Transverse colon (tissue), 4 donors: ENCODE measurements at places on chromosomes 11 and 22. TPM values are rescaled to one million over a fixed set of nuclear protein-coding genes. Genes with fewer than 3 reads are reported as not detected.

The MFNG gene
- 13.4 TPM for total RNA-seq

The PGA3 gene
- total RNA-seq, result 20.1 TPM

DNA sequence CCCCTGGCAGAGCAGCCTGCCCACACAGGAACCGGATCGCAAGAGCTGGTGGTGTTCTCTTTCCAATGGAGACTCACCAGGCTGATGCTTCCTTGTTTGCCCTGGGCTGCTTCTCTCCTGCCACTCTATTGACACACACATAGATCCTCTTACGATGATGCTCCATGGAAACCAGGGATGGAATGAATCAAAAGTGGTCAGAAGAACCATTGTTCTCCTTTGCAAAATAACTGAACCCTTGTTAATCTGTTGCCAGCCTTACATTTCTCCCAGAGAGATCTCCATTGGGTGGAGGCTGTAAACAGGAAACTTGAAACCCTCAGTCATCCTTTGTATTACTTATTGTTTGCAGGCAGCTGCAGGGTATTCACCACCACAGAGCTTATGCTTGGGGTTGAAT lies 24.6 kb upstream of the LDLRAD3 start:
- DNase-seq, result no peak
- no peak overlapping the region for H3K27ac ChIP-seq
- no peak overlapping the region for H3K4me3 ChIP-seq
- H3K27me3 ChIP-seq, result peaks cover 7% of the 10 kb centered on the region
- H3K4me1 ChIP-seq, result no peaks in the 10 kb centered on the region
- H3K36me3 ChIP-seq, result no peaks in the 10 kb centered on the region

DNA sequence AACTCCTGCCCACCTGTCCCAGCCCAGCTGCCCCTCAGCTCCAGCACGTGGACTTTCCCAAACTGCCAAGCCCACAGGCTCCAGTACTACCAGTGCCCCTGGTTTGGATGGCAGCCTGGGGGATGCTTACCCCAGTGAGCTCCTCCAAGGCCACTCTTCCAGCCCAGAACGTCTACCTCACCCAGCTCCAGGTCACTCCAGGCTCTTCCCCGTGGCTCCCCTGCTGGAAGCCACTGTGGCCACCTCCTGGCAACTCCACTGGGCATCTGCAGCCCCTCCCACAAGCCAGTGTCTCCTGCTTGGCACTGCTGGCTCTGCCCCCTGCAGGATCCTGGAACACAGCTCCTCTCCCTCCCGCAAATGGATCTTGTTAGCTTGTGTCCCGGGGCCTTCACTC lies 29.3 kb downstream of the LMO1 start:
- no peak for DNase-seq
- H3K4me1 ChIP-seq, result peaks cover 1% of the 10 kb centered on the region
- no peak overlapping the region for H3K4me3 ChIP-seq
- H3K27me3 ChIP-seq, result no peaks in the 10 kb centered on the region
- H3K27ac ChIP-seq, result no peak overlapping the region

DNA sequence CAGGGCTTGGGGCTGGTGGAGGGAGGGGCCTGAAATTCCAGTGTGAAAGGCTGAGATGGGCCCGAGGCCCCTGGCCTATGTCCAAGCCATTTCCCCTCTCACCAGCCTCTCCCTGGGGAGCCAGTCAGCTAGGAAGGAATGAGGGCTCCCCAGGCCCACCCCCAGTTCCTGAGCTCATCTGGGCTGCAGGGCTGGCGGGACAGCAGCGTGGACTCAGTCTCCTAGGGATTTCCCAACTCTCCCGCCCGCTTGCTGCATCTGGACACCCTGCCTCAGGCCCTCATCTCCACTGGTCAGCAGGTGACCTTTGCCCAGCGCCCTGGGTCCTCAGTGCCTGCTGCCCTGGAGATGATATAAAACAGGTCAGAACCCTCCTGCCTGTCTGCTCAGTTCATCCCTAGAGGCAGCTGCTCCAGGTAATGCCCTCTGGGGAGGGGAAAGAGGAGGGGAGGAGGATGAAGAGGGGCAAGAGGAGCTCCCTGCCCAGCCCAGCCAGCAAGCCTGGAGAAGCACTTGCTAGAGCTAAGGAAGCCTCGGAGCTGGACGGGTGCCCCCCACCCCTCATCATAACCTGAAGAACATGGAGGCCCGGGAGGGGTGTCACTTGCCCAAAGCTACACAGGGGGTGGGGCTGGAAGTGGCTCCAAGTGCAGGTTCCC lies at the start of gene APOC3:
Gene APOC3, plus strand, starts transcription at position 383 of the 659 bp plus-strand sequence. CDS start 676 bp downstream, outside the sequence.
- H3K27me3 ChIP-seq, result no peaks in the 10 kb centered on the region
- H3K4me3 ChIP-seq, result no peak within 1 kb of the TSS
- DNase-seq, result no peak
- no peaks in the 10 kb centered on the region for H3K4me1 ChIP-seq
- H3K27ac ChIP-seq, result no peak within 1 kb of the TSS
- no peaks in the 10 kb centered on the region for H3K36me3 ChIP-seq

DNA sequence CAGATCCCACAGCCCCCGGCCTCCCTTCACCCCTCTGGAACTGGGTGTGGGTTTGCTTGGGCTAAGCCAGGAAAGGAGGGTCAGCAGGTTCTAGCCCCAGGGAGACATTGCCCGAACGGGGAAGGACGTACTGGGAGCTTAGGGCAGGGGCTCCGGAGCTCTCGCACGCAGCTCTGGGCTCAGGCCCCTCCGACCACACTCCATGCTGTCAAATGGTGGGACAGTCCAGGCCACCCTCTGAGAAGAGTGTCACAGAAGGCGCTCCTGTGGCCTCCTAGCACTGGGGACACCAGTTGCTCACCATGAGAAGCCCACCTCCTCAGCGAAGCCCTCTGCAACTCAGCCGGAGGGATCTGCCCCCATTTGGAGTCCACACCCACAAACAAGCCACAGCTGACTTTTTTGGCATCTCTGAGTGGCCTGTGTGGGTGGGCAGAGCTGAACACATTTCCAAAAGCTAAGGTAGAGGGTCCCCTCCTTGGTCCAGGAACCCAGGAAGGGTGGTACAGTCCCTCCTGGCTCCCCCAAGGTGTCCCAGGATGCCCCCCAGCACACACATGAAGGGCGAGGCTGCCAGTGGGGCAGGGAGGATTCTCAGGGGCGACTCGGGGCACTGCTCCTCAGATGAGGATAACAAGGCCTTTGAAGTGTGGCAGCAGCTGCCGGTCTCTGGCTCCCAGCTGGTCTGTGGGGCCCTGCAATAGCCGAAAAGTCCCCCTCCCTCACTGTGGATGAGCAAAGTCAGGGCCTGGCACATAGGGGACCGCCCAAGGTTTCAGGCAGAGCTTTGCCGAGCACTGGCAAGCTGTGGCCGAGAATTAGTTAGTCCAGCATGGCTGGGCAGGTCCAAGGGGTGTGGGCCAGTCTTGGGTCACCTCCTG lies 13.0 kb upstream of the TEF start:
- peak overlapping the region; percentile 71 for H3K27ac ChIP-seq
- peaks cover 6% of the 10 kb centered on the region for H3K4me1 ChIP-seq
- no peaks in the 10 kb centered on the region for H3K36me3 ChIP-seq
- no peaks in the 10 kb centered on the region for H3K27me3 ChIP-seq
- no peak overlapping the region for H3K4me3 ChIP-seq

GRCh38 chr11:115498354-115498753 lies 5.9 kb downstream of the CADM1 start:
- no peak for DNase-seq
- H3K4me1 ChIP-seq, result peaks cover 8% of the 10 kb centered on the region
- no peak overlapping the region for H3K27ac ChIP-seq
- no peak overlapping the region for H3K4me3 ChIP-seq
- H3K27me3 ChIP-seq, result peaks cover 93% of the 10 kb centered on the region
- H3K36me3 ChIP-seq, result no peaks in the 10 kb centered on the region

- no peaks in the 10 kb centered on the region for H3K27me3 ChIP-seq
- no peak overlapping the region for H3K27ac ChIP-seq
- H3K36me3 ChIP-seq, result no peaks in the 10 kb centered on the region
- peaks cover 28% of the 10 kb centered on the region for H3K4me1 ChIP-seq
- no peak overlapping the region for H3K4me3 ChIP-seq
These were observed 2.2 kb downstream of the TM7SF2 start for GRCh38 chr11:65113839-65114238.

DNA sequence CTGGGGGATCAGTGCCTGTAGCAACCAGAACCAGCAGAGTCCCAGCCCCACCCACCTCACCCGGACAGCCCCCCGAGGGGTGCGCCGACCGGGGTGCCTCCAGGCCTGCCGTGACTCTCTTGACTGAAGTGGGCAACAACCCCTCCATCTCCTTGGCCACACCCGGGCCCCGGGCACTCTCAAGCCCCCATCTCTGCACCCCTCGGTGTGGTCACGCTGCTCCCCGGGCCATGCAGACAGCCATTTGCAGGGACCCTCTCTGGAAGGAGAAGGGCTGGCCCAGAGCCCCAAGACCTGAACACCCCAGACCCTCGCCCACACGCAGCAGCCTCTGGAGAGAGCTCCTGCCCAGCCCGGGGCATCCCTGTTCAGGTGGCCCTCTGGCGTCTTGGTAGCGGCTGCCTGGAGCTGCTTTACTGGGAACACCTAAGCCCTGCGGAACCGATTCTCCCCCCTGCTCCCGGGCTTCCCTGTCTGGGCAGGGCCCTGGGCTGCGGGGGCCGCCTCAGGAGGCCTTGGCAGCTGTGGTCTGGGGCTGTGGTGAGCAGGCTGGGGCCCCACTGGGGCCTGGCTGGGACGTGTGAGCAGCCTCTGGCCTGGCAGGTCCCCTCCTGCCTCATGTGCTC lies 84.9 kb downstream of the WNT7B start:
- no peak overlapping the region for H3K4me3 ChIP-seq
- DNase-seq, result no peak
- H3K4me1 ChIP-seq, result no peaks in the 10 kb centered on the region
- peaks cover 32% of the 10 kb centered on the region for H3K27me3 ChIP-seq

DNA sequence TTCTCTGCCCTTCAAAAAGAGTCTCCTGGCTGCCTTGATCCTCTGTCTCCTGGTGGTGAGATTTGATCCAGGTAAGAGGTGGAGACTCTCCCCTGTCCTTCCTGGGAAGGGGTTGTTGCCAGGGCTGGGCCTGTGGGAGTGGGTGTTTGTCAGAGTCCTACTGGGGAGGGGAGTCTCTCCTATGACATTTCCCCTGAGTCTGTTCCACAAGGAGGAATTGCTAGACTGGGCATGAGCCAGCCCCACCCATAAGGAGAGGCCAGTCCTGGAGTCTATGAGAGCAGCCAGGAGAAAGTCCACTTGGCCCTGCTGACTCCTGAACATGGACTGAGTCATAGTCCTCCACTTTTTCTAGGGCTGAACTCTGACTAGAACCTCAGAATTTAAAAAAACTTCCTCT lies 7.4 kb downstream of the PEX26 start:
- peaks cover 21% of the 10 kb centered on the region for H3K36me3 ChIP-seq
- H3K27me3 ChIP-seq, result no peaks in the 10 kb centered on the region
- H3K27ac ChIP-seq, result peak overlapping the region; percentile 64
- DNase-seq, result peak; percentile 83
